Hindlimb muscle (tissue), 1 donor: ENCODE measurements at places on chromosomes 6 and 20.
A peak's percentile ranks its signal among the peaks of the same experiment; 100 is the strongest.

DNA sequence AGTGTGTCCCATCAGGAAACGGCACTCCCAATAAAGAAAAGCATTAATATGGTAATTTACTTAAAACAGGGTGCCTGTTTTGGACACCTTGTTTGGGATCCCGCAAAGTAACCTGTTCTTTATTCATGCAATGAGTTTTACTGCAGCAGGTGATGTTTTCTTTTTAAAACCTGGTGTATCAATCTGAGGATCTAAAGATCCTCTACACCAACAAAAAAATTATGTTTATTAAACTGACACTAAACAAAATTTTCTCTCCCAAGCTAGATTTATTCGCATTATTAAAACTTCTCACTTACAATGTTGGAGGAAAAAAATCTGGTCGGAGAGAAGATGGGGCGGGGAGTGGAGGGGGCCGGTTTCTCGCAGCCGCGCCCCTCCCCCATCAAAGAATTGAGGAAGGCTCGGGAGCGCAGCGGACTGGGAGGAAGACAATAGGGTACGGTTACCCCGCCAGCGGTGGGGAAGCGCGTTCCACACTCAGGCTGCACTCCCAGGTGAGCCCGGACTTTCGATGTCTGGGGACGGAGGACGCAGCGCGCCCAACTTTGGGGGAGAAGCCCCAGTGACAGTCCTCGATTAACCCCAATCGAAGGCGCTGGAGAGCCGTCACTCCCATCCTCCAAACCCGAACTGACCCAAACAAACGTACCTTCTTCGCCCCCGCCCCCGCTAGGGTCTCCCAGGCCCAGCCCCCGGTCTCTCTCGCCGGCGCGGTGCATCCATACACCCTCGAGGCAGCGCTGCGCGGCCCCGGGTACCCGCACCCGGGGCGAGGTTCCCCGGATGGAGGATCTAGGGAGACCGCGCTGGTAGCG lies 1.3 kb downstream of the CD24 start:
- peak; percentile 9 for DNase-seq

DNA sequence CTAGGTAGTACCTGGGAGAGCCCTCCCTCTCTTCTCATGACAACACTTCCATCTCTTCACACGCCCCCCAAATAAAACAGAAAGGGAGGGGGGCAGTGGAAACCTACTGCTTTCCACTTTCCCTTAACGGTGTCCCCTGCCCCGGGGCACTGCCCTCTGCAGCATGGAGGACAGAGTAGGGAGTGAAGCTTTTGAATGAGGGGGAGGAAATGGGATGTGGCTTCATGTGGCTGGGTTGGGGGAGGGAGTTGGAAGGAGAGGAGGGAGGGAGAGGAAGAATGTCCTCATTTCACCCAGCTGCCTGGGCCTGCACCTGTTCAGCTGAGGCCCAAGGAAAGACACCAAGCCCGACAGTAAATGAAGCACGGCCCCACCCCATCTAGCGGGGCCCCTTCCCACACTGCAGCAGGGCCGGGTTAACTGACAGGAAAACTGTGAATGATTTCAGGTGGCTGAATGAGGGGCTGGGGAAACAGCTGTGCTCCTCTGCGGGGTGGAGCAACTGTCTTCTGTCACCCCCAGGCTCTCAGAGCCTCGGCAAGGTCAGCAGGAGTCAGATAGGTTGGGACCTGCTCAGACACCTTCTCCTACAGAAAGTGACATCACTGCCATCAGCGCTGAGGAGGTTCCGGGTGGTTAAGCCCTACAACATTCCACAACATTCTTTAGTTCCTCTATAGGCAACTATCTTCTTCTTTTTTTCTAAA lies 40.0 kb upstream of the TAF8 start:
- DNase-seq, result peak; percentile 34

DNA sequence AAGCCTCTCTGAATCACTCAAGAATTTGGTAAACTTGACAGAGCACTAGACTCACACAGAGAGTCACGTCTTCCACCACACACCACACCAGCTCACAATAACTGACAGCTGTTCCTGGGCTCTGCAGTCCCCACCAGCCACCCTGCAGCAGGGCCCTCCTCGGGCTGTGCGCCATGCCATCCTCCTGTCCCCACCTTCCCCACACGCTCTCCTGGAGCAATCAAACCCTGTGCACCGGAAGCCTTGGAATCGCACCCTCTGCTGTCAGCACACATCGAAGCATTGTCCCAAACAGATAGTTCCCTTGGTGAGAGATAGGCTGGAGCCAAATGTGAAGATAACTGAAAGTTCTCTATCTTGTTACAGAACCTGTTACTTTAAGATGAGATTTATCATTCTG lies 191.0 kb downstream of the TBXT start:
- DNase-seq, result no peak

- DNase-seq, result no peak
Measured at GRCh38 chr6:170211404-170212025, 79.4 kb downstream of the DLL1 start.

- no peak for DNase-seq
Measured at GRCh38 chr6:81979767-81980166, 227.3 kb upstream of the TENT5A start.

GRCh38 chr6:129766959-129767728 lies 57.2 kb upstream of the ARHGAP18 start:
- DNase-seq, result peak; percentile 53
